Germinal center (tissue), 1 donor: ENCODE measurements at places on chromosomes 5 and 9.
A peak's percentile ranks its signal among the peaks of the same experiment; 100 is the strongest.

DNA sequence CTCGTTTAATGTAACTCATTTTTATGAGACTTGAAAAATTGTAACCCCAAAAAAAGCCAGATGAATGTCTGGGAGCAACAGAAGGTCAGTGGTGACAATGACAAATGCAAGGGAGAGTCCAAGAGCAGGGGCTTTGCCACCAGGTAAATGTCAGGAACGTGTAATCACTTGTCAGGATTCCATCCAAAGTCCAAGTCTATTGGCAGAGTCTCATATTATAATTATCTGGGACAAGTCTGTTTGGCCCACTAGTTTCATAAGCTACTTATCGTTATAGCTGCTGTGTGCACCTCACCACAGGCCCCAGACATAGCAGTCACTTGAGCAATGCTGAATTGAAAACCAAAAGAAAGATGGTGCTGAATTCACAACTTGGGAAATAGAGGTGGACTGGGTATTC, 180.8 kb downstream of the DNAH5 start:
- no peak for DNase-seq

DNA sequence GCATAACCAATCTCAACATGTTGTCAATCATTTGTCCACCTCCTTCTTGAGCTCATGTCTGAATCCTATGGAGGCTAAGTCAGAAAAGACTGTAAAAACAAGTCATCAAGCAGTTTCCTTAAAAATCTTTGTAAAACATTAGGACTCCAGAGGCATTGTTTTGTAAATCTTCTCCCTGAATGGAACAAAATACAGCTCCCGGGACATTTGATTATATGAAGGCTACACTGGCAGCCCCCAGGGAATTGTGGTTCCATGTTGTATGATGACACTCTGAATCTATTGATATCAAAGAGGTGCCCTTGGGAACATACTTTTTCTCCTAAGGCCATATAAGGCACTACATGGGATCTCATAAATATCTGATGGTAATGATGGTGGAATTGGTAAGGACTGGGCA, 83.2 kb upstream of the NUDT12 start:
- DNase-seq: no peak

DNA sequence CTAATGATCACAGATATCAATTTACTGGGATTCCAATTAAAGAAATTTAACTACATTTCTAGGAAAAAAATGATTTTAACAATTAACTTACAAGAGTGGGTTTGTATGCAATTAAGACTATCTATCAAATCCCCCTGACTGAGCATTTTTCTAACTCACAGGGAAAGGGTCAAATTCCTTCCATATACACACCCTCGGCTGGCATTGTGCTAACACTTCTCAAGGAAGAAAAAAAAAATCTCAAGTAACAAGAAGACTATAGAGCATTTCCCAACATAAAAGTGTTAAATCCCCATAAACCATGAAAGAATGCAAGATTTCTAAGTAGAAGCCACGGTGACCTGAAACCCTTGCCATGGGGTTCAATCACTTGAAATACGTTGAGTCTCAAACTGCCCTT, 368.8 kb downstream of the GLIS3 start:
- DNase-seq: no peak

DNA sequence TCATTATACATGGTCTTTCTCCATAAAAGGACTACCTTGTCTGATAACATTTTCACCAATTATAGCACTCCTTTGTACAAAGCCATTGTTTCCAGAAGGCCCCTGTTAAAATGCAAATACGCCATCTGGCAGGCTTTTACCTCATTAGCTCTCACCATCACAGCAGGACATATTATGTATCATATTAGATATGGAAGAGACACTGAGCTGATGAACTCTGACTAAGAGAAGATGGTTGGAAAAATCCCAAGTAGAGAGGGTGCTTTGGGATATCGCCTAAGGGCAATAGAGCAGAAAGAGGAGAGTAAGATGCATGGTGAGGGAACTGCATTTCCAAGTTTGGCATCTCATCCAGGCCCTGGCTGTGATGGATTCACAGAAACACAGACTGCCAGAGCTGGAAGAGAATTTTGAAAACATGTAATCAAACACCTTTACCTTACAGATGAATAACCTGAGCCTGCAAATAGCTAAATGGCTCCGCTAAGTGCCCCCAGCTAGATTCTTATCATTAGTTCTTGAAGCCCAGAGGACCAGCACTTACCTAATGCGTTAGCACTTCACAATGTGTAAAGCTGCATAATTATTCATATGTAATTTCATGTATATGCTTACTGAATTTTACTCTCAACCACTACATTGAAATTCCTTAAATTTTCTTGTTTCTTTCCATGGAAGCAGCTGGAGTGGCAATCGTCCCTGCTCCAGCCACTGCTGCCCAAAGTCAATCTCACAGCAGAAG, 393.6 kb upstream of the IZUMO3 start:
- no peak for DNase-seq

DNA sequence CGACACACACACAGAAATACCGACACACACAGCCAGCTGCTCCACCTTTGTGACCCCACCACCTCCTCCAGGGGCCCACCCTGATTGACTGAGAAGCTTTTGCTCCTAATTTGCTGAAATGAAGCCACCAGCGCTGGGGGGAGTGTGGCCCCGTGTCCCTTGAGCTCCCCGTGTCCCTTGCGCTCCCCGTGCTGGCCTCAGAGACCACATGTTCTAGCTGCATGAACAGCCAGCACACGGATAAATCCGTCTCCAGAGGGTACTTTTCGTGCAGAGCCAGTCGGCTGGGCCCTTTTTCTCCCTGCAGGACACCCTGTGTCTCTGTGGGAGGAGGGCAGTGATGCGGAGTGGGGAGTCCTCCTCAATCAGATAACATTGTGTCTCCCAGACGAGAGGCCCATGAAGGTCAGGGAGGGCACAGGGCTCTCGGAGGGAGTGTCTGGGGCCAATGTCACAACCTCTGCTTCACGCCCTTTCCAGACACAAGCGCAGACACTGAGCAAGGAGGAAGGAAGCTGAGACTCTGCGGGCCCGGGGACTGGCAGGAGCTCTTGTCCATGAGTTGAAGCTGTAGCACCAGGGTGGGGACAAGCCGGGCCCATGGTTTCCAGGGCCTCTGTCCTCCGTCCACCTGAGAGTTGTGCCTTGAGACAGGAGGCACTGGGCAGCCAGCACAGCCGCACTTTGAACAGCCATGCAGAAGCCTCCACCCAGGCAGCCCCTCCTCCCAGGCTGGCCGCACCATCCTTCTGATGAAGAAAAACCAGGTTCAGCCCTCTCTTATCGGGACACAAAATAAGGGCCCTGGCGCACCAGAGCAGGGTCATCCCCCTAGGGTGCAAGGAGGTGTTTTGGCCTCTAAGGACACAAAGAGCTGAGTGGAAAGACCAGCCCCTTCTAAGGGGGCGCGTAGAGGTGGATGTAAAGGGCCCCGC, 36.4 kb upstream of the SLC6A19 start:
- DNase-seq: no peak

- DNase-seq: no peak
Measured at GRCh38 chr9:89658401-89658800, 53.6 kb downstream of the GADD45G start.

GRCh38 chr5:150186137-150186536, 3.7 kb upstream of the SLC6A7 start:
- no peak for DNase-seq

GRCh38 chr5:137758715-137759306, 4.6 kb upstream of the HNRNPA0 start:
- no peak for DNase-seq

GRCh38 chr9:136799079-136799853, 3.1 kb downstream of the CCDC183 start:
- DNase-seq: no peak

DNA sequence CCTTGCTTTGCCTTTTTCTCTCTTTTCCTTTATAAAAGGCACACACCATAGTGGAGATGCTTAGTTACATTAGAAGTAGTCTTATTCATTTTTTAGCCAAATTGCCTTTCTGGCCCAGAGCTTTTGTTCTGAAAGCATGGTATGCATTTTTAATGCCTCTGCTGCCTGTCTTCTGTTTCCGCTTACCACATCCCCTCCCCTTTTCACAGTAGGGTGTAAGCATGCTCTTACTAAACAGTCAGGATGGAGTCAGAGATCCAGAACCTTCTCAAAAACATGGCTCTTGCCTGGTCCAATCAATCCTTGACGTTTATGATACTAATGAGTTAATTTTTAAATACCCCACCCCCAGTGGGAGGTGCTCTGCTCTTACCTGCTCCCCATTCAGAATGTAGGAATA, 22.5 kb downstream of the PPP3R2 start:
- DNase-seq: no peak

- DNase-seq: no peak
Measured at GRCh38 chr9:74609671-74610405, 112.7 kb downstream of the RORB start.

GRCh38 chr5:119168401-119168800, 97.5 kb downstream of the DMXL1 start:
- no peak for DNase-seq

DNA sequence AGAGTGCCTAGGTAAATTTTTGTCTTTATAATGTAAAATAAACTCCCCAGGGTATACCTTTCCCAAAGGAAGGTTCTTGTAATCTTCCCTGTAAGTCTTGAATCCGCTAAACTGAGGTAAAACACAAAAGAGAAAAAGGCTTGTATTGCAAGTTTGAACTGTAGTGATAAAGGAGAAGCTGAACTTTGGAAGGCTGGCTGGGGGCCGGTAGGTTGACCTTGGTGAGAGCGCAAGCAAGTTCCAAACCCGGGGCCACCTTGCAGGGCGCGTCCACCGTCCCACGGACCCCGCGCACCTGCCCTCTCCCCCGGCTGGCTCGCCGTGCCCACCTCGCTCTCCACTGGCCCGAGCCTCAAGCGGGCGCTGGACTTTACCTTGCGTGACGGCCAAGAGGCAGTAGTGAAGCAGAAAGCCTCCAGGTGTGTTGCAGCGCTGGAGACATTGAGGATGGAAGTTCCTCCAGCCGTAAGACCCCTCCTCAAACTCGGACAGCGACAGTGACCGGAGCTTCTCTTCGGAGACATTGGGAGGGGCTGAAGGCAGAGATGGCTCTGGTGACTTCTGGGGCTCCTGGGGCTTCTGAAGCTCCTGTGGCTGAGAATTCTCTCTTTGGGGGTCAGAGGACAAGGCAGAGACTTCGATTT, 428 bp downstream of the SLCO4C1 start:
- DNase-seq: peak; percentile 4

DNA sequence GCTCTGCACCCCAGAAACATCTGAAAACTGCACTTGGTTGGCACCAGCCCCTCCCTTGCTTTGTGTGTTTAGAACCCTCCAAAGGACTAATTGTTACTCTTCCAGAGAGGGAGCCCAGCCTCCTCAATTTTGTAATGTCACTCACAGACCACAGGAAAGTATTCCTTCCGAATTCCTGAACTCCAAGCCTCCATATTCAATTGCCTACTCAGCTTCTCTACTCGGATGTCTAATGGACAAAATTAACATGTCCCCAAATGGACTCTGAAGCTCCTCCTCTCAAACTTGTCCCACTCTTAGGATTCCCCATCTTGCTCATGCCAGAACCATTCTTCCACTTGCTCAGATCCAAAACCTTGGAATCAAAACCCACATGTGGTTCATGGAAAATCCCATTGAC, 3.9 kb upstream of the TMEM171 start:
- DNase-seq: no peak

GRCh38 chr5:77628840-77629508, 9.5 kb downstream of the OTP start:
- no peak for DNase-seq

GRCh38 chr9:124375726-124376125, 39.5 kb downstream of the PSMB7 start:
- no peak for DNase-seq

DNA sequence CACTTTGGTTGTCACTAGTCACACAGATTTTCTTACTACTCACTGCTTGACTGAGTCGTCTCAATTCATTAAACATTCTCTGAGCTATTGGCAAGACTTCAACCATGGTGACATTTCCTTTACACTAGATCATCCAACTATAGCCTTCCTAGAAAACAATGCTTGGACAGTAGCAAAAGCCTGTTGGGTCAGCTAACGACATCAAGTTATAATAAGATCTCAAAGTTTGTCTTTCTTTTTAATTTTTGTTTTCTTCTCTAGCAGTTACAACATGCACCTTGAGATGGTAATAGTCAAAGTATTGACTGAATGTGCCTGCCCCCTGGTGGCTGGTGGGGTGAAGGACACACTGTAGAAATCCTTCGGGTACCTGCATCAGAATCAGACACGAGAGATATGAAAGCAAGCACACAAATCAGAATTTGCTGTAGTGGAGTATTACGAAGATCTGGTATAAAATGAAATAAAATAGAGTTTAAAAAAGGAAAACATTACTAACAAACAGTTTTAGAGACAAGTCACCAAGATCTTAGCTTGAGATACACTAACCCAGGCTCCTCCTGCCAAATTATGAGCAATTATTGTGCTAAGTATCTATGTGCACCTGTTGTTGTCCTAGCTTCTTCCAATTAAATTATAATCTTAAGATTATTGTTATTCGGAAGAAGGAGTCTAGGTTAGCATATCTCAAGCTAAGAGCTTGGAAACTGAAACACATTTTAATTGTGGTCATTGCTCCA, 81.2 kb downstream of the ARL15 start:
- DNase-seq: peak; percentile 55

GRCh38 chr5:172871536-172871935, 37.5 kb downstream of the ERGIC1 start:
- no peak for DNase-seq

DNA sequence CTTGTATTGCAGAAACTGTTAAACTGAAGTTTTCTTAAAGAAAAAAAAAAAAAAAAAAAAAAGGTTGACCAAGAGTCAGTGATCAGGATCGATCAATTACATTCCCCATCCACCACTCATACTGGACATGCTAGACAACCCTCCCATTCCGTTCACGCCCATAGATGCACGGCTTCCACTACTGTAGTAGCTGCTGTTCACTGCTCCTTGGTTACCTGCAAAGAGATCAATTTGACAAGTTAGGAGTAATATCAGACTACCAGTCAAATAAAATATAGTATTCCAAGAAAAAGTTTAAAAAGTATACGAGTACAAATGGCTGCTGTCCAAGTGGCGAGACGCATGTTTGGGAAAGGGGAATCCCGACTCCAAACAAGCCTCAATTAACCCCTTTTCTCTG, 8.7 kb downstream of the HNRNPH1 start:
- DNase-seq: no peak

DNA sequence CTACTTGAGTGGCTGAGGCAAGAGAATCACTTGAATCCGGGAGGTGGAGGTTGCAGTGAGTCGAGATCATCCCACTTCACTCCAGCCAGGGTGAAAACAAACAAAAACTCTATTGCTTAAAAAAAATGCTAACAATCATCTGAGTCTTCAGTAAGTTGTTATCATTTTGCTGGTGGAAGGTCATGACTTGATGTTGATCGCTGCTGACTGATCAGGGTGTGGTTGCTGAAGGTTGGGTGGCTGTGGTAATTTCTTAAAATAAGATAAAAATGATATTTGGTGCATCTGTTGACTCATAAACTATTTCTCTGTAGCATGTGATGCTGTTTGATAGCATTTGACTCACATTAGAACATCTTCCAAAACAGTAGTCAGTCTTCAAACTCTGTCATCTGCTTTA, 349.4 kb upstream of the PAPPA start:
- DNase-seq: no peak

DNA sequence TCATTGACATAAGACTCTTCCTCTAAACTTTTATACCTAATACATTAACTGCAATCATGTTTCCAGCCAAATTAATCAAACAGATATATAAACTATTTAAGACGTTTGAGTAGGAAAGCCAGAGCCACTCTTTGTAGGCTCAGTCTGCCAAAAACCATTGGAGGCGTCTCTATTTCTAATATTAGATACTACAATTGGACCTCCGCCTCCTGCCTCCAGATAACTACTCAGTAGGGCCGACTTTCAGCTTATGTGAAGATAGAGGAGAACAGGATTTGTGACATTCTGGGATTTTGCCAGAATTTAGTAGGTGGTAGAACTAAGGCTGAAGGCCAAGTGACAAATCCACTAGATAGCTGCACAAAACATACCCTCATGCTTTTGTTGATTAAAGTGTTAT, 463.0 kb downstream of the CETN3 start:
- DNase-seq: no peak
